Fibroblast of skin of right biceps (primary cell): ENCODE measurements at places on chromosomes 2 and 18.

DNA sequence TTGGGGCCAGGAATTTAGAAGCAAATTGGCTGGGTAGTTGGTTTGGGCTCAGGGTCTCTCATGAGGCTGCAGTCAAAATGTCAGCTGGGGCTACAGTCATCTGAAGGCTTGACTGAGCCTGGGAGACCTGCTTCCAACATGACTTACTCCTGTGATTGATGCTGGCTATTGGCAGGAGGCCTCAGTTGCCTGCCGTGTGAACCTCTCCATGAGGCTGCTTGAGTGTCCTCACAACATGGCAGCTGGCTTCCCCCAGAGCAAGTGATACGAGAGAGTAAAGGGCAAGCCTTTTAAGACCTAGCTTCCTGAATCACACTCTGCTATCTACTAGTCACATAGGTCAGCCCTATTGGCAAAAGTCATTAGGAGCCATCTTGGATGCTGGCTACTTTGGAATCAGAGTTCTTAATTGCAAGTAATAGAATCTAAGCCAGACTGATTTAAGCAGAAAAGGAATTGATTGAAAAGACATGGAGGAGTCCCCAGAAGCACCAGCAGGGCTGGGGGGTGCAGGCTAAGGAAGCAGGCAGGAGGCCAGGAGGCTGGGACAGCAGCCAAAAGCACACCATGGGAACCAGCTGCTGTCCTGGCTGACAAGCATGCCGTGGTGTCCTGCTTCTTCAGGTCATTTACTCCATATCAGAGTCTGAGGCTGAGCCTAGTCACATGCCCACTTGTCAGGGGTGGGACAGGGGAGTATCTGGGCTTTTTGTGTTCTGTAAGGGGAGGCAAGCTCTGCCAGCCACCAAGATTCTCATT is 7.8 kb upstream of the GIGYF2 start:
- peak; percentile 28 for DNase-seq

- peak; percentile 74 for DNase-seq
These were observed 64.0 kb upstream of the HNRNPA3 start for GRCh38 chr2:177148477-177149154.

- DNase-seq, result no peak
These were observed 34.1 kb downstream of the PPP1R1C start for GRCh38 chr2:182019731-182020130.

GRCh38 chr2:179536185-179536584 is 271.6 kb upstream of the SESTD1 start:
- DNase-seq, result peak; percentile 60
